ENCODE measurements at places on chromosomes 3 and 15. TPM values are rescaled to one million over a fixed set of nuclear protein-coding genes. Genes with fewer than 3 reads are reported as not detected.
A peak's percentile ranks its signal among the peaks of the same experiment; 100 is the strongest.

DNA sequence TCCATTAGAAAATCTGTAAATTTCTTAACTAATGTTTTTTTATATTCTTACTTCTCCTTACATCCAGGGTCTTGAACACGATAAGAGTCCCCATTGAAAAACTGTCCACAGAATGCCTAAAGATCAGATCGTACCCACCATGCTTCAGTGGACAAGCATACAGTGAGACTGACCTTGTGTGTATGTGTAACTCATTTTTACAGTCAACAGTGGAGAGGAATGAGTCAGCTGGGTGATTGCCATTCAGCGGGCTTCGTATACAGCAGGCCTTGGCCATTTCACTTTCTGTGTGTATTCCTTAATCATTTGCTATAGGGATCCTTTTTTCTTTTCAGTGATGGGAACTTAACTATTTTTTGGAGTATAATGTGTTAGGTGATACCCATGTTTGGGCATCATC lies 10.6 kb downstream of the PARP14 start:
- no peak overlapping the region for H3K4me3 ChIP-seq
- DNase-seq = no peak
- no peak overlapping the region for H3K27ac ChIP-seq
- peaks cover 9% of the 10 kb centered on the region for H3K4me1 ChIP-seq
- peaks cover 55% of the 10 kb centered on the region for H3K36me3 ChIP-seq

DAZL gene
- not detected for total RNA-seq

DNA sequence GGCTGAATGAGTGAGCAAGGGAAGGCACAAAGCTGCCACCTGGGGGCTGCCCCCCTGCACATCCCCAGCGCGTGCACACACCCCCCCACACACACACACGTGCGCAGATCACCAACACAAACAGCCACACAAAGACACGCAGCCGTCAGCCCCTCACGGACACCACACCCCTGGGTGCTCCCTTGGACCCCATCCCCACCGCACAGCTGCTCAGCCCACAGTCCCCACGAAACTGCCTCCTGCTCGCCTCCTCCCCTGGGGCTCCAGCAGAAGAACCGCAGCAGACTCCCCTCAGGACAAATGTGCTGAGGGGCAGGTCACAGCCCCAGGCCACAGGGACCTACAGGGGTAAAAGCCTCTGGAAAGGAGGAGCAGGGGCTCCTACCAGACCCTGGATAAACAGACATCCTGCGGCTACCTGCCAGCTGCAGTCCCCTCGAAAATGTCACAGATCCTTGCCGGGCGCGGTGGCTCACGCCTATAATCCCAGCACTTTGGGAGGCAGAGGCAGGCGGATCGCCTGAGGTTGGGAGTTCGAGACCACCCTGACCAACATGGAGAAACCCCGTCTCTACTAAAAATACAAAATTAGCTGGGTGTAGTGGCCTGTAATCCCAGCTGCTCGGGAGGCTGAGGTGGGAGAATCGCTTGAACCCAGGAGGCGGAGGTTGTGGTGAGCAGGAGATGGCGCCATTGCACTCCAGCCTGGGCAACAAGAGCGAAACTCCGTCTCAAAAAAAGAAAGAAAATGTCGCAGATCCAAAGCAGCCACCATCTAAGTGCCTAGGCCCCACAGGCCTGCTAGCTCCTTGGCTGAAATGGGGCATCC lies 6.5 kb downstream of the TWF2 start:
- peak; percentile 54 for DNase-seq
- peaks cover 67% of the 10 kb centered on the region for H3K36me3 ChIP-seq
- no peaks in the 10 kb centered on the region for H3K27me3 ChIP-seq
- peak overlapping the region; percentile 57 for H3K27ac ChIP-seq
- H3K4me1 ChIP-seq = peaks cover 55% of the 10 kb centered on the region
- H3K4me3 ChIP-seq = no peak overlapping the region

GRCh38 chr3:62454916-62455315 lies 81.6 kb upstream of the FEZF2 start:
- no peaks in the 10 kb centered on the region for H3K36me3 ChIP-seq
- no peak overlapping the region for H3K27ac ChIP-seq
- no peaks in the 10 kb centered on the region for H3K27me3 ChIP-seq
- H3K4me1 ChIP-seq = no peaks in the 10 kb centered on the region

LRRC31 gene
- not detected for total RNA-seq
